Posterior vena cava (tissue), 2 donors: ENCODE measurements at places on chromosomes 7 and 10. TPM values are rescaled to one million over a fixed set of nuclear protein-coding genes. Genes with fewer than 3 reads are reported as not detected.

The CAV2 gene
- 81.9 TPM for total RNA-seq

The SFMBT2 gene
- total RNA-seq, result 12.4 TPM

The WNT2 gene
- 1.00 TPM for total RNA-seq

The ADAMTS14 gene
- 0.19 TPM for total RNA-seq

The VGF gene
- total RNA-seq, result not detected

The C10orf143 gene
- 3.1 TPM for total RNA-seq

The FEZF1 gene
- total RNA-seq, result not detected

The CCNY gene
- total RNA-seq, result 66.4 TPM

The GPR158 gene
- 0.05 TPM for total RNA-seq

The NPFFR1 gene
- not detected for total RNA-seq

The RBP3 gene
- total RNA-seq, result not detected

GRCh38 chr10:104711302-104711721 lies 70.2 kb downstream of the SORCS3 start:
- no peak for DNase-seq

DNA sequence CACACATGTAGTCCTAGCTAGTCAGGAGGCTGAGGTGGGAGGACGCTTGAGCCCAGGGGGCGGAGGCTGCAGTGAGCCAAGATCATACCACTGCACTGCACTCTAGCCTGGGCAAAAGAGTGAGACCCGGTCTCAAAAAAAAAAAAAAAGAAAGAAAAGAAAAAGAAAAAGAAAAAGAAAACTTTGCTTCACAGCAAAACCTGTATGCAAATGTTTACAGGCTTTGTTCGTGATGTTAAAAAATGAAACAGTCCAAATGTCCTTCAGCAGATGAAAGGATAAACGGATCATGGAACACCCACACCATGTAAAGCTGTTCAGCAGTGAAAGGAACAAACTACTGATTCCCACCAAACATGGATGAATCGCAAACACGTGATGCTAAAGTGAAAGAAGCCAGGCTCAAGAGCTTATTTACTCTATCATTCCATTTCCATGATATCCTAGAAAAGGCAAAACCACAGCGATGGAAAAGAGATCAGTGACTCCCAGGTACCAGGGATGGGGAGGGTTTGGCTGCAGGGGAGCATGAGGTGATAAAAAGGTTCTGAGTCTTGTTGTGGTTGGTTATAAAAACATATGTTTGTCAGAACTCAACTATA lies 15.1 kb downstream of the LRRC20 start:
- DNase-seq, result no peak

GRCh38 chr7:91191771-91192170 lies 72.5 kb upstream of the FZD1 start:
- DNase-seq, result no peak

DNA sequence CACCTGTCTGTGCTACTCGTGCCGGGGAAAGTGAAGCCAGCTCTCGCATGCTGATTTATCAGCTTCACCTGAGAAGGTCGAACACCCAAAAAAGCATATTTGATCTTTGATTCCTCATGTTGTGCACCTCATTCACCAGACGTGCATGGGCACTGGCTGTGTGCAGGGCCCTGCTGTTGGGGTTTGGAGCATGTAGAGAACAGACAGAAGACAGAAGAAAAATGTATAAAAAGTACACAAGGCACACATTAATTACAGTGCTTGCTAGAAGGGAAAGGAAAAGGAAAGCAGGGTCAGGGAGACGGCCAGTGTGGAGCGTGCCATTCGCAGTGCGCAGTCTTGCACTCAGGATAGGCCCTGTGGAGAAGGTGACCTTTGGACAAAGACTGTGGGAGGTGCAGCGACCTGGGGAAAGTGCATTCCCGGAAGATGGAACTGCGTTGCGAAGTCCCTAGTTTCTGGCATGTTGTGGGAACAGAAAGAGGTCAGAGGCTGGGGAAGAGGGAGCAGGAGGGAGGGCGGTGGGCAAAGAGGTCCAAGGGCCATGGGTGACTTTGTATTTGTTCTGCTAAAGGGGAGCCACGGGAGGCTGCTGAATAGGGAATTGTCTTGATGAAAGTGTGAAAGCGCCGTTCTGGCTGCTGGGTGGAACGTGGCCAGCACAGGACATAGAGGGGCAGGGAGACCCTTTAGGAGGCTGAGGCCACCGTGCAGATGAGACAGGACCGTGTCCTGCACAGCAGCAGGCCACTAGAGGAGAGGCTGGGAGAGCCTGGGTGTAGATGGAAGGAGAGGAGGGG lies 232.8 kb downstream of the GLRX3 start:
- no peak for DNase-seq

DNA sequence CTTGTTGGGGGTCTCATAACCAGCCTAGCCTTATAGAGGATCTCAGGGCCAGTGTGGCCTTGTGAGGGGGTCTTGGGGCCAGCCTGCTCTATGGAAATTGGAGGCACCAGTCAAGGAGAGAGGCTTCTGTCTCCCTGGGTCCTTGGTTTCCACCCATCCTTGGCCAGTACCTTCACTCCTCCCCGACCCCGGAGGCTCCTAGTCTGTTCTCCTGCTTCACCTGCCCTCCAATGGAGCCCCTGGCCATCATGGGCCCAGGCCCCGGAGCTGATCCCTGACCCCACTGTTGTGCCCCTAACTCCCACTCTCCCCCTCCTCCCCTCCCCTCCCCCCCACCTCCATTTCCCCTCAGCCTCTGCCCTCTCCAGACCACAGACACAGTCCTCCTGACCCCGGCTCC lies 29.7 kb downstream of the RASGEF1A start:
- DNase-seq, result peak; percentile 50

DNA sequence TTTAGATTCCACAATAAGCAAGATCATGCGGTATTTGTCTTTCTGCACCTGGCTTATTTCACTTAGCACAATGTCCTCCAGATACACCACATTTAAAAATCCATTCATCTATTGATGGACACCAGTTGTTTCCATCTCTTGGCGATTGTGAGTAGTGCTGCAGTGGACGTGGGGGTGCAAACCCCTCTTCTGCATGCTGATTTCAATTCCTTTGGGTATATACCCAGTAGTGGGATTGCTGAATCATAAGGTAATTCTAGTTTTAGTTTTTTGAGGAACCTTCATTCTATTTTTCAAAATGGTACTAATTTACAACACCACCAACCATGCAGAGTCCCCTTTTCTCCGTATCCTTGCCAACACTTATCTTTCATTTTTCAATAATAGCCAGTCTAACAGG lies 2.0 kb upstream of the ASB10 start:
- no peak for DNase-seq

GRCh38 chr7:127290801-127291361 lies 38.1 kb upstream of the GRM8 start:
- DNase-seq, result no peak

DNA sequence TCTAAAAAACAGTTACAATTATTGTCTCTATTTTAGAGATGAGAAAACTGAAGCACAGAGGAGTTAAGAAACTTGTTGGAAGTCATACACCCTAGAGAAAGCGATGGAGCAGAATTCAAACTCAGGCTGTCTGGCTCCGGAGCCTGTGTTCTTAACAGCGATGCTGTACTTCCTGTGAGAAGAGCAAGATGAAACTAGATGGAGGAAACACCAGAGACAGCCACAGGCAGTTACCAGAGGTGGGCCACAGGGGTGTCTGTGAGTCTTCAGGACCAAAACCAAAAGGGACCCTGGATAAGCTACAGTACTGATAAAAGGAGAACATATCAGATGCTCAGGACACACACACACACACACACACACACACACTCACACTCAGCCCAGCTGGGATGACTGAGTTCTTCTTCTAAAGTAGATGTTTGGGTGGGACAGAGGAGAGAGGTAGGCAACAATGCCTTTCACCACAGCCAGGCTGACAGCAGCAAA lies 289.2 kb downstream of the FZD1 start:
- DNase-seq, result no peak

DNA sequence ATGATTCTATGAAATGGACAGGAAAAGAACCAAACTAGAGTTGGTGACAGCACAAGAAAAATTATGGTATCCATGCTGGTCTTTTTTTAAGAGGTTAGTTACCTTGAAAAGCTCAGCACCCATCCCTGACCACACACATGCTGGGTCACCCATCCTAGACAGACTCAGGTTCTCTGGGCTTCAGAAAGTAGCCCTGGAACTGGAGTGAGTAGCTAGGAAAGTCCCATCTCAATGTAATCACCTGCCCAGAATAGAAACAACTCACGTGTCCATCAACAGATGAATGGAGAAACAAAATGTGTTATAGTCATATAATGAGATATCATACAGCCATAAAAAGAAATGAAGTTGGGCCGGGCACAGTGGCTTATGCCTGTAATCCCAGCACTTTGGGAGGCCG lies 37.0 kb downstream of the GSDME start:
- DNase-seq, result no peak

- DNase-seq, result no peak
These were observed 45.6 kb upstream of the PDE1C start for GRCh38 chr7:32115831-32116230.

DNA sequence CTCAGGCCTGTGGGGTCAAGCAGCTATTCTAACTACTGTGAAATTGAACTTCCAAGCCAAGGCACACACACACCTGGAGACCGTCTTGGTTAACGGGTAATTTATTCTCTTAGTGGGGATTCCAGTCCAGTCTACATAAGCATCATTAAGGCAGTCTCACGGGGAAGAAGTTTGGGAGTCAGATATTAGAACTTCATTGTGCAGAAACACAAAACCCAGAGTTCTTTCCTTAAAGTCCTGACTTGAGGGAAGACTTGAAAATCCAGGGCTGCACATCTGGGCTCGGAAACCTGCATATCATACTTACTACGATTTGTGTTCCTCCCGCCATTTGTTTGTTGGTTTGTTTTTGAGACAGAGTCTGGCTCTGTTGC lies 112.0 kb downstream of the PTPRN2 start:
- no peak for DNase-seq

- no peak for DNase-seq
These were observed 17.5 kb upstream of the RET start for GRCh38 chr10:43059336-43059720.

DNA sequence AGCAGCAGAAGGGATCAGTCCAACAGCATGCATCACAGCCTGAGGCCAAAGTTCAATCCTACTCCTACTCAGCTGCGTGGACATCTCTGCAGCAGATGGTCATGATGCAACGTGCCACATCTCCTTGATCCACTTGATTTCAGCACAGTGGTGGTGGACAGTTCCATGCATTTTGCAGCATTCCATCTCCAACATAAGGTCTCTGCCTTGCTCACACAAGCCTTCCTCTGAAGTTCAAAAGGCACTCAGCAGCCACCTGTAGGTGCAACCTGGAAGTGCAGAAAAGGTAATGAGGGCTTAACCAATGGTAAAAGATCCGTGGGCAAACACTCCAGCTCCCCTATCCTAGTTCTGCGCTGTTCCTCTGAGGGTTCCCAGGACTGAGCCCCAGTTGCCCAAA lies 57.5 kb upstream of the CHCHD3 start:
- DNase-seq, result no peak

DNA sequence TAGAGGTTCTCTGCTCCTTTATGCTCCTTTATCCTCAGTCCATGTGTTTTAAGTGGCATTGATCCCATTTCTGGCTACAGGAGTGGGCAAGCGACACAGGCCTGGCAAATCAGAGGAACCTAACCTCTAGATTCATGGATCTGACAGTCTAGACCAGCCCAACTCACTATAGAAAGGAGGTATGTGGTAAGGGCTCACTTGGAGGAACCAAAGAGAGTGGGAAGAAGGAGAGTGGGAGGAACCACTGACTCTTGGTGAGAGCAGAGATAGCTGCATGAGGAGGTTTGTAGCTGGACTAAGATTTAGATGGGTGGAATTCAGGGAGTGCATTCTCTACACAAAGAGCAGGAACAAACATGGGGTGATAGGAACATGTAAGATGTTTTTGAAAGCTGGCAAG lies 11.6 kb upstream of the FRAT1 start:
- DNase-seq, result no peak

- DNase-seq, result peak; percentile 67
These were observed 45.3 kb downstream of the RASGEF1A start for GRCh38 chr10:43221419-43222209.

GRCh38 chr10:69497231-69497561 lies 45.9 kb downstream of the TSPAN15 start:
- no peak for DNase-seq

GRCh38 chr10:4569151-4569550 lies 256.9 kb upstream of the AKR1E2 start:
- no peak for DNase-seq

- DNase-seq, result no peak
These were observed at the start of gene COL28A1 for GRCh38 chr7:7535691-7536090. TSS of gene COL28A1 (minus strand) at chr7:7535873. CDS start at chr7:7532875, 2,998 bp downstream.

DNA sequence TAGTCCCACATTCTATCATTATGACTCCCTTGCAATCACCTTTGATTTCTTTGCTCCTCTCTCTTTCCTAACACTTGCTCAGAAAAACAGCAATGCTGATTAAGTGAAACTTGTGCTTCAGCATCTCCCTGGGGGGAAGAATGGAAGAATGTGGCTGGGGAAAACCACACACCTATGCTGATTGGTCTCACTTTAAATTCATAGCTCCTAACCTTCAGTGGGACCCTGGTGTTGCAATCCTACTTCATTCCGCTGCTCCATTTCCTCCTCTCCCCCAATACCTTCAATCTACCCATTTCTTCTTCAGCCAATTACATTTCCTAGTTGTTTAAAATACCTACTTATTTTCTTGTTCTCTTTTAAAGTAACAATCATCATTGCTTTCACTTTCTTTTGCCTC lies 1166.7 kb upstream of the C7orf33 start:
- no peak for DNase-seq

DNA sequence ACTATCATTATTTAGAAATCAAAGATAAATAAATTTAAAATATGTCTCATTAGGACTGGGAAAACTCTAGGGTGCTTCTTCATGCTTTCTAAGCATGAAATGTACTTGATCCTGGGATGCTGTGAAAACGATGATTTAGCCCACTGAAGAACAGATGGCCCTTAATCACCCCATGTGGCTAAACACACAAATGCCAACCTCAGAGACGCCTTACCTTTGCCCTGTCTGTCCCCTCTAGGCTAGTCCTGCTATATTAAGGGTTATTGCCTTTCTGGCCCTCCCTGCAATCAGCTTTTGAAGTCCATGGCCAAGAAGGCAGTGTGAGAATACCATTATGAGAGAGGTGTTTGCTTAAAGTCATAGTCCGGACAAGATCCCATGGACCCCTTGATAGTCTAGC lies 217.2 kb downstream of the TWIST1 start:
- DNase-seq, result no peak

DNA sequence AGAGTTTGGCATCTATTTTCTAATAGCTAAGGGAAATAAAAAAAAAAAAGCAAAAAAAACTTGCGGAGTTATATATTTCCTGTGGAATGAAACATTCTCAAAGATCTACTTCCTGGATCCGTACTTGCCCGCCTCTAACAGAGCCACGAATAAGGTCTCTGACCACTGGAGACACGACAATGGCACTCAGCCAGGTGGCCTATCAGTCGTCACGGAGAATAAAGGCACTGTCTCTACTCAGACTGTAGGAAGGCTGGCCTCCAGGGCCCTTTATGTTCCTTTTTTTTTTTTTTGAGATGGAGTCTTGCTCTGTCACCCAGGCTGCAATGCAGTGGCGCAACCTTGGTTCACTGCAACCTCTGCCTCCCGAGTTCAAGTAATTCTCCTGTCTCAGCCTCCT lies 58.7 kb downstream of the RGS10 start:
- DNase-seq, result no peak

DNA sequence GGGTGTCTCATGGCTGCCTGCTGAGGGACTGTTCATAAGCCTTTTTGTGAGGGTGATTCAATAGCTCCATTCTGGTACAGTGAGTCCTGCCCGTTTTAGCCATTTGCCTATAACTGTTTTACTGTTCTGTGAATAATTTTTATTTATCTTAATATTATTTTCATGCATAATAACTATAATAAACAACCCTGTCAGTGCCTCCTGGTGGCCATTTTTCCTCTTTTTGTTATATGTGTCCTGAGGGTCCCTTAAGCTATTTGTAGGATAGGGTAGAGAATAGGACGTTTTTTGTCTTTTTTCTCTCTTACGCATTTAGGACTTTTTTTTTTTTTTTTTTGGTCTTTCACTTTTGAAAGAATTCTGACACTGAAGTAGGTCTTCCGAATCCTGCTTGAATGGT lies 2.9 kb downstream of the C1QL3 start:
- DNase-seq, result no peak
